Muscle of leg (tissue), 16 donors: ENCODE measurements at places on chromosomes 12 and 14. TPM values are rescaled to one million over a fixed set of nuclear protein-coding genes. Genes with fewer than 3 reads are reported as not detected.
A peak's percentile ranks its signal among the peaks of the same experiment; 100 is the strongest.

Gene OR6C2
- not detected for polyA plus RNA-seq

Gene TRPV4
- polyA plus RNA-seq: 0.65 TPM

Gene KLRC2
- polyA plus RNA-seq: 0.68 TPM

Gene TMEM132C
- polyA plus RNA-seq: 2.0 TPM

- DNase-seq: peak; percentile 53
Observed at GRCh38 chr14:81176241-81176640, 44.5 kb downstream of the GTF2A1 start.

GRCh38 chr12:1281683-1282366, 290.8 kb downstream of the ERC1 start:
- no peak for DNase-seq
